Upper lobe of right lung (tissue), 1 donor: ENCODE measurements at places on chromosomes 5 and 9. TPM values are rescaled to one million over a fixed set of nuclear protein-coding genes. Genes with fewer than 3 reads are reported as not detected.

Gene MATR3
- total RNA-seq, result 197 TPM

Gene SLC34A3
- total RNA-seq, result 0.23 TPM

Gene PCDH12
- total RNA-seq, result 17.0 TPM

Gene CDKN2A
- 5.1 TPM for total RNA-seq

Gene THBS4
- 1.2 TPM for total RNA-seq

Gene PCDHB15
- total RNA-seq, result 2.5 TPM

Gene TUSC1
- total RNA-seq, result 15.0 TPM

Gene SAXO1
- total RNA-seq, result 0.12 TPM

Gene ARPC5L
- 42.1 TPM for total RNA-seq

Gene SVEP1
- total RNA-seq, result 88.1 TPM

Gene MARCOL
- total RNA-seq, result not detected

Gene PHF24
- 0.23 TPM for total RNA-seq

Gene RORB
- 2.1 TPM for total RNA-seq

Gene SLCO4C1
- total RNA-seq, result 36.9 TPM

Gene OR1J2
- total RNA-seq, result not detected

Gene PCDHGA4
- 3.9 TPM for total RNA-seq

Gene ENG
- 322 TPM for total RNA-seq

Gene BSPRY
- 10.8 TPM for total RNA-seq

Gene S100Z
- 0.52 TPM for total RNA-seq

Gene INSL4
- total RNA-seq, result not detected

Gene TAF11L5
- total RNA-seq, result not detected

Gene TNFSF15
- total RNA-seq, result 8.5 TPM

Gene FST
- 4.2 TPM for total RNA-seq

Gene PCA3
- not detected for total RNA-seq

Gene PCDHB9
- 2.5 TPM for total RNA-seq

Gene IRX4
- total RNA-seq, result not detected

Gene PCDHGA3
- 1.7 TPM for total RNA-seq

Gene IFNA17
- total RNA-seq, result not detected

Gene HARS1
- 46.9 TPM for total RNA-seq

Gene IL13
- not detected for total RNA-seq

Gene UGT3A1
- total RNA-seq, result not detected

Gene INSL6
- total RNA-seq, result not detected

Gene GARIN3
- total RNA-seq, result not detected

Gene SLC36A2
- total RNA-seq, result not detected

Gene IFNE
- not detected for total RNA-seq

Gene FRMPD1
- total RNA-seq, result not detected
